Uterus (tissue), 4 donors: ENCODE measurements at places on chromosomes 5 and 9. TPM values are rescaled to one million over a fixed set of nuclear protein-coding genes. Genes with fewer than 3 reads are reported as not detected.
A peak's percentile ranks its signal among the peaks of the same experiment; 100 is the strongest.

The ARHGEF28 gene
- 11.9 TPM for total RNA-seq

The OBP2B gene
- not detected for total RNA-seq

The ELOVL7 gene
- total RNA-seq: 4.4 TPM

The ATP6V0E1 gene
- total RNA-seq: 159 TPM

GRCh38 chr9:124783830-124784229 lies 6.9 kb downstream of the OLFML2A start:
- H3K4me3 ChIP-seq: no peak overlapping the region
- H3K36me3 ChIP-seq: no peaks in the 10 kb centered on the region

DNA sequence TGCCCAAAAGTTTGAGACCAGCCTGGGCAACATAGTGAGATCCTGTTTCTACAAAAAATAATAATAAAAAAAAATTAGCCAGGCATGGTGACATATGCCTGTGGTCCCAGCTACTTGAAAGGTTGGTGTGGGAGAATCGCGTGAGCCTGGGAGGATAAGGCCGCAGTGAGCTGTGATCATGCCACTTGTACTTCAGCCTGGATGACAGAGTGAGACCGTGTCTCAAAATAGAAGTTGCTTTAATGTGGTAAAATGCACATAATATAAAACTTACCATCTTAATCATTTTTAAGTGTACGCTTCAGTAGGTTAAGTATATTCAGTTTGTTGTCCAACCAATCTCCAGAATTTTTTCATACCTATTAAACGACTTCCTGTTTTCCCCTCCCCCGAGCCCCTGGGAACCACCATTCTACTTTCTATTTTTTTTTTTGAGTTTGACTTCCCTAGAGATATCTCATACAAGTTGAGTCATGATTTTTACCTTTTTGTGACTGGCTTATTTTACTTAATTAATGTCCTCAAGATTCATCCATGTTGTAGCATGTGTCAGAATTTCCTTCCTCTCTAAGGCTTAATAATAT lies 120.1 kb upstream of the POC5 start:
- no peaks in the 10 kb centered on the region for H3K36me3 ChIP-seq
- DNase-seq: no peak
- no peak overlapping the region for H3K27ac ChIP-seq
- H3K4me1 ChIP-seq: no peaks in the 10 kb centered on the region

GRCh38 chr9:129694243-129694646 lies 28.8 kb downstream of the PRRX2 start:
- H3K4me3 ChIP-seq: no peak overlapping the region
- peaks cover 10% of the 10 kb centered on the region for H3K4me1 ChIP-seq
- no peaks in the 10 kb centered on the region for H3K36me3 ChIP-seq
- no peak for DNase-seq
- no peak overlapping the region for H3K27ac ChIP-seq

DNA sequence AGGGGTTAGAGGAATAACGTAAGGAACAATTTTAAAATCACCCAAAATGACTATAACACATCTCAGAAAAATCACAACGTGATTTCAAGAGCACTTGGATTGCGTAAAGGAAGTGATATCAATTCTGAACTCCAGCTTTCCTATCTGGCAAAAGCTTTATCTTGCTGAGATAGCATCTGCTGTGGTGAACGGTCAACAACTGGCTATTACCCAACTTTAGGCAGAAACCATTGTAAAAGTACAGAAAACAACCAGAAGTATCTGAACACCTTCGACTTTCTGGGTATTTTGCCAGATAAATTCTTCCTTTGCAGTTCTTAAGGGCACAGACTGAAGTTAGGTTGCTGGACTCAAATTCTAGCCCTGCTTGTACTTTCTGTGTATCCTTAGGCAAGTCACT lies 9.2 kb downstream of the ABLIM3 start:
- no peak overlapping the region for H3K4me3 ChIP-seq
- H3K4me1 ChIP-seq: no peaks in the 10 kb centered on the region

GRCh38 chr5:10987925-10988504 lies 227.0 kb upstream of the DAP start:
- H3K27ac ChIP-seq: no peak overlapping the region
- no peak overlapping the region for H3K4me3 ChIP-seq
- H3K4me1 ChIP-seq: no peaks in the 10 kb centered on the region

DNA sequence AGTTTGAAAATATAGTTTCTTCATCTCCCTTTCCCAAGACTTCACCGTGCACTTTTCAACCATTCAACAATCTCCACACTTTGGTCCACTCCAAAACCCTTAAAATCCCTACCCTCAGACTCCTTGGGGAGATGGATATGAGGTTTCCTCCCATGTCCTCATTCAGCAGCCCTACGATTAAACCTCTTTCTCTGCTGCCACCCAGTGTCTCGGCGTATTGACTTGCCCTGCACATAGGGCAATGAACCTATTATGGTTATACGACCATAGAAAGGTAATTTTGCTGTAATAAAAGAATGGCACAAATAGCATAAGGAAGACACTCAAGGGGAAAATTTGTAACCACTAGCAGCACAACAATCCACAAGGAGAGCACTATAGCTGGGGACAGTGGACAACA lies 803.5 kb downstream of the TLE1 start:
- peak; percentile 14 for DNase-seq
- H3K4me3 ChIP-seq: no peak overlapping the region
- no peaks in the 10 kb centered on the region for H3K27me3 ChIP-seq
- no peaks in the 10 kb centered on the region for H3K4me1 ChIP-seq
- no peaks in the 10 kb centered on the region for H3K36me3 ChIP-seq
- no peak overlapping the region for H3K27ac ChIP-seq

DNA sequence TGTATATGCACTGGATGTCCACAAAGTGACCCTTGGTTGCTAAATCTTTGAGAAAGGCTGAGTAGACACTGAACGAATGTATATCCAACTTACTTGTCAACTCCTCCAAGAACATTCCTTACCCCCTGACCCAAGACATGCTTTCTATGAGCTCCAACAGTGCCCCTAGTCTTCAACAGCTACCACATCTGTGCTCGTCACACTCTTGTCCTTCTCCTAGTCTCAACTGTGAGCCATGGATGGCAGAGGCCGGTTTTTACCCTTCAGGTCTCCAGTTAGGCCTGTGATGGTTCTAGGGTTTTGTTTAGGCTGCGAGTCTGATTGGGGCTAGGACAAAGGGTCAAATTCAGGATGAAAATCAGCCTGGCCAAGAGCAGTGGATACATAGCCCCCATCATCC lies 19.0 kb upstream of the GPX3 start:
- H3K27ac ChIP-seq: no peak overlapping the region
- peaks cover 9% of the 10 kb centered on the region for H3K4me1 ChIP-seq
